ENCODE measurements at places on chromosomes 16 and 17.

DNA sequence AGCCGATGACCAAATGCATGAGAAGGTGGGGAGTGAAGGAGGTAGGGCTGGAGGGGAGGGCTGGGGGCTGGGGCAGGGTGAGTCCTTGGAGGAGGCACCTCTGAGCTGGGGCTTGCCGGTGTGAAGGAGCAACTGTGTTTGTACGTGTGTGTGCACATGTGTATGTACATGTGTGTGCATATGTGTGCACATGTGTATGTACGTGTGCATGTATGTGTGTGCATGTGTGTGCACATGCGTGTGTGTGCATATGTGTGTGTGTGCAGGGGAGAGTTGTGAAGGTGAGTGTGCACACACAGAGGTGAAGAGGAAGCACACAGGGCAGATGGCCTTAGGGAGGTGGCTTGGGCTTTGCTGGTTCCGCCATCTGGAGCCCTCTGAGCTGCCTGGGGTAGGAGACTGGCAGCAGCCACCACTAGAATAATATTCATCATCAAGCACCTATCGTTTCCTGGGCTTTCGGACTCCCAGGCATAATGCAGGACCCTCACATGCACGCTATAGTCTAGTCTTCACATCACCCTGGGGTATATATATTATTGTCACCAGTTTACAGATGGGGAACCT is 120.9 kb upstream of the CDC42EP4 start:
- no peak for DNase-seq

- no peak for DNase-seq
Measured at GRCh38 chr17:81152288-81152828, 12.9 kb upstream of the PVALEF start.

DNA sequence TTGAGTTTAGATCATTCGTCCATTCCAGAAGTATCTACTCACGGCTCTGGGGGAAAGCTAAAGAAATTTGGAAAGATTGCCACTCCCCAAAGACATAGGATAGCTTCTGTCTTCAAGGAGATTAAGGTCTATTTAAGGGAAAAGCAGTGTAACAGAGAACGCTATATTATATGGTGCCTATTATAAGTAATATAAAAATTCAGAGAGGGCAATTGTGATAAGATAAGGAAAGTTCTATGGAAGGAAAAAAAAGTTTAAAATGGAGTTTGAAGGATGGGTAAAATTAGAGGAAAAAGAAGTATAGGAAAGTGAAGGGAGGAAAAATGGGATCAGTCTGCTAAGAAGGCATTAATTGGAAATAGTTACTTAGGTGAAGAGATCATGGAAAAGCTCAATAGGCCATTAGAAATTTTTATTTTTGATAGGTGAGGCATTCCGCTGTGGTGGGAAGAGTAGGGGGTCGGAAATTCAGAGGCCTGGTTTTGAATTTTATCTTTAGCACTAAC is 690 bp upstream of the CDC27 start:
- no peak for DNase-seq

DNA sequence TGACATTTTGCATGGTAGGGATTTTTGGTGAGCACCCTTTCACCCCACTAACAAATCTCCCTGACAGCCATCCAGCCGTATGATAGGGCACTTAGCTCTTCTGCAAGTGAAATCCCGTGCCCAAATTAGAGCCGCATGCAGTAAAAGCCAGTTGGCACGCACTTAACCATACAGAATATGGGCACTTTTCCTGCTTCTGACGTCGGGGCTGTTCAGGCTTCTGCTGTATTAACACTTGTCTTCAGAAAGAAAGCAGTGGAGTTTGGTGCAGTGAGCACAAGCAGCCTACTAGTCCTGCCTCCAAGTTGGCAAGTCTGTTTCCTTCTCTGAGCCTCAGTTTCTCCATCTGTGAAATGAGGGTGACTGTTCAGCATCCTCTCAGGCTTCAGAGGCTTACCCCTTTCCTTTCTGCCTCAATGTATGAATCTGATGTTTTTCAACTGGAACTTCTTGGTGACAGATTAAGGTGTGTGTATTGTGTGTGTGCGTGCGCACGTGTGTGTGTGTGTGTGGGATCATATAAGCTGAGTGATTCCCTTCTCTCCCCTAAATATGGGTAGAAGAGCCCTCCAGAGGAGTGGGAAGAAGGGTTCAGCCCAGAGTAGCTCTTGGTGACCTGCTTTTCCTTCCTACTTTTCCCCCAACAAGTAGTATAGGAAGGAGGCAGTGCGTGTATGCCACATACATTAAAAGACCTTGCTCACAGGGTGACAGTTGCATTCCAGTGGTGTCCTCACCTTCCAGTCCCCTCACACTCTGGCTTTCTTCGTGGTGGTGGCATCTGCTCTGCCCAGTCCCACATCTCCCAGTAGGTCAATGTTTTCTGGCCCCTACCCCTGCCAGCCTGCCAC is 19.0 kb downstream of the IGF2BP1 start:
- DNase-seq, result peak; percentile 30

- no peak for DNase-seq
Measured at GRCh38 chr16:49936791-49937190, 80.9 kb upstream of the ZNF423 start.

DNA sequence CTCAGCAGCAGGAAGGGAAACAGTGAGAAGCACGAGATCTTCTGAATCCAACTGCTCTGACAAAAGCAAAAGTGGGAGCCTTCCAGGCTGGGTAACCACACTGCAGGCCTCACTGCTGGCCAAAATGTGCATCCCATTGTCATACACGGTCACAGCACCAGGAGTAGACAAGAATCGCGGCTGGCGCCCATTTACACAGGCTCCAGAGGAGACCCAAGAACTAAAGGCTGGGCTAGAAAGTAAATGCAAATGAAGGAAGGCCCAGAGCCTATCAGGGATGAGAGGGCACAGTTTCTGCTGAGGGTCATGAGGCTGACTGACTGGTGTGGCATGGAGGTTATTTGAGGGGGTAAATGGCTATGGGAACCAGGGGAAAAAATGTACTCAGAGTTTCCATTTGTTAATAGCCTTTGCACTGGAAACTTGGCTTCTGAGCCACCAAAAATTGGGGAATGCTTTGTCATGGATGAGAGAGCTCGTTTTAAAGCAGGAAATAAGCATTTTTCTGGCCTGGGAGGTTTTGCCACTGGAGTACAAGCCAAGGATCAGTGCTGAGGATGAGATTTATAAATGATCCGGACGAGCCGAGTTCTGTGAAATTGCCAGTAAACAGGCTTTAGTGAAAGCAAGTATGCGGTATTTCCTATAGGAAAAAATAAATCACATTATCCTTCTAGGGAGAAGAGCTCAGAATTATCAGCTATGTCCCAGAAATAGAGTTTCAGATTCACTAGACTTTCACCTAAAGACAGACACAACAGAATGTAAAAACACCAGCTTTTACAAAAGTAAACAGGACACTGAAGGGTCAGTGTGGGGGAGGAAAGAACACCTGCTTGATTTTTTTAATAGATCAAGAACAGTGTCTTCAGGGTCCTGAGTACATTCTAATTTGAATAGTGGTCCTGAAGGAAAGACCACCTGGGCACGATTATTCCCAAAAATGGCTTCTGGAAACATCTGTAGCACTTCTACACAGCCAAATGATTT is 66.9 kb upstream of the GSG1L start:
- no peak for DNase-seq

- DNase-seq, result no peak
Measured at GRCh38 chr17:66450008-66450851, 147.8 kb downstream of the PRKCA start.

DNA sequence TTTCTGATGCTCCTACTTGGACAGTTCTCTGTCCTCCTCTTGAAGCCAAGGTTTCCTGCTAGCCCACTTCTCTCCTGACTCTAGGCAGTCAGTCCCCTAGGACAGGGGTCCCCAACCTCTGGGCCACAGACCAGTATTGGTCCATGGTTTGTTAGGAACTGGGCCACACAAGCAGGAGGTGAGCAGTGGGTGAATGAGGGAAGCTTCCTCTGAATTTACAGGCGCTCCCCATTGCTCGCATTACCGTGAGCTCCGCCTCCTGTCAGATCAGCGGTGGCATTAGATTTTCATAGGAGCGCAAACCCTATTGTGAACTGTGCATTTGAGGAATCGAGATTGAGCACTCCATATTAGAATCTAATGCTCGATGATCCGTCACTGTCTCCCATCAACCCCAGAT is 55.7 kb downstream of the GNA13 start:
- no peak for DNase-seq

DNA sequence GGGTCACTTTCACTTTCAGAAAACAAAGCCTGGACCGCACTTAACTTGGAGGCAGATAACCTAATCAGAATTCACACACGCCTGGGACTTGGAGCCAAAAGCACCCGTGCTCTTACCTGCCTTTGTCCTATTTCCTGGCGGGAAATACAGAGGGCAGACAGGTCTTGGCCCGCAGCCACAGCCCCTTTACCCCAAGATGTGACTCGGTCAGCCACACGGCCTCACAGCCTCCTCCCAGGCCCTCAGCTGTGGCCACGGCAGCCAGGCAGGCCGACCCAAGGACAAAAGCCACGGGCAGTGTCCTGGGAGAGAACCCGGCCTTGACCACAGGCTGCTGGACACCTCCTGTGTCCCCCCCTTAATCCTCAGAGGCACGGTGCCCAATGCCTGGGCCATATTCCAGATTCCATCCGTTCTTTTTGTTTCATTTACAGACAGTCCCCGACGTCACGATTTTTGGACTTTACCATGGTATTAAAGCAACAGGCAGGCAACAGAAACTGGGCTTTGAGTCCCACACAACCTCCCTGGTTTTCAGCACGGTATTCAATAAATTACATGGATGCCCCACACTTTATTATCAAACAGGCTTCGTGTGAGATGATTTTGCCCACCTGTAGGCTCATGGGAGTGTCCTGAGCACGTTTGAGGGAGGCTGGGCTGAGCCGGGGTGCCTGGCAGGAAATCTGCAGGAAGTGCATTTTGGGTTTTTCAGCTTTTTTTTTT is 30.1 kb upstream of the GAA start:
- no peak for DNase-seq

GRCh38 chr17:76265624-76266243 is 586 bp downstream of the UBALD2 start:
- peak; percentile 82 for DNase-seq

- no peak for DNase-seq
Measured at GRCh38 chr17:82779541-82779940, 27.7 kb downstream of the TBCD start.

DNA sequence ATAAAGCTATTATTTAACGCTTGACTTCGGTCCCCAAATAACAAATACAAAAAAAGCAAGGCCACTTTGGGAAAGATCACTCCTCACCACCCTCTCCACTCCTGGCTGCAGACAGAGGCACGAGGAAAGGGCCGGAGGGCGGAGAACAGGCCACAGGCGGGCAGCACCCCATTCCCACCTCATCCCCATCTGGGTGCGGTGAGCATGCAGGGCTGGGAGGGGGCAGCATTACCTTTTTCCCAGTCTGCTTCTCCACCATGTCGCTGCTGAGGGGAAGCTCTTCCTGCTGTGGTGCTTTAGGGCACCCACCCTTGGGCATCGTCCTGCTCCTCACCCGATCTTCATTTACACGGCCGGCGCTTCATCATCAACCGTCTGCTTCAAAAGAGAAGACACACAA is 99.2 kb downstream of the ZNF778 start:
- DNase-seq, result no peak

- DNase-seq, result peak; percentile 91
Measured at GRCh38 chr17:68035131-68035522, 408 bp upstream of the KPNA2 start.

GRCh38 chr16:24344784-24345183 is 88.6 kb downstream of the CACNG3 start:
- no peak for DNase-seq

GRCh38 chr16:13542284-13542683 is 377.7 kb upstream of the ERCC4 start:
- no peak for DNase-seq

DNA sequence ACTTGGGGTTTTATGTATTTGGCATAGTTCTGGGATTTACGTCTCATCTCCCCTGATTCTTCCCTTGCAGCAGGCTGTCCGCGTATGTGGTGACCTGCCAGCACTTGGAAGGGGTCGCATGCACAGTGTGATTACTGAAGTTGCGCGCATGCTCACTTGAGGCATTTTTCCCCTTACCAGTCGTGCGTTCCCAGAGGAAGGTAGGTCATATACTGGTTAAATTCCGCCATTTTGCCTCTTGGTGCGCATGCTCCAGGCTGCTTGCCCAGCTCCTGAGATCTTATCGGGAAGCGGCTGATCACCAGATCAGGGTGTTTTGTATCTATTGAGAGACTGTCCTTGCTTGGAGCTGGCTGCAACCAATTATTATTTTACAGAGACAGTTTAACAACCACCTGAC is 56.5 kb upstream of the TEX2 start:
- no peak for DNase-seq

GRCh38 chr17:42153919-42154742 is 658 bp downstream of the RAB5C start:
- no peak for DNase-seq

DNA sequence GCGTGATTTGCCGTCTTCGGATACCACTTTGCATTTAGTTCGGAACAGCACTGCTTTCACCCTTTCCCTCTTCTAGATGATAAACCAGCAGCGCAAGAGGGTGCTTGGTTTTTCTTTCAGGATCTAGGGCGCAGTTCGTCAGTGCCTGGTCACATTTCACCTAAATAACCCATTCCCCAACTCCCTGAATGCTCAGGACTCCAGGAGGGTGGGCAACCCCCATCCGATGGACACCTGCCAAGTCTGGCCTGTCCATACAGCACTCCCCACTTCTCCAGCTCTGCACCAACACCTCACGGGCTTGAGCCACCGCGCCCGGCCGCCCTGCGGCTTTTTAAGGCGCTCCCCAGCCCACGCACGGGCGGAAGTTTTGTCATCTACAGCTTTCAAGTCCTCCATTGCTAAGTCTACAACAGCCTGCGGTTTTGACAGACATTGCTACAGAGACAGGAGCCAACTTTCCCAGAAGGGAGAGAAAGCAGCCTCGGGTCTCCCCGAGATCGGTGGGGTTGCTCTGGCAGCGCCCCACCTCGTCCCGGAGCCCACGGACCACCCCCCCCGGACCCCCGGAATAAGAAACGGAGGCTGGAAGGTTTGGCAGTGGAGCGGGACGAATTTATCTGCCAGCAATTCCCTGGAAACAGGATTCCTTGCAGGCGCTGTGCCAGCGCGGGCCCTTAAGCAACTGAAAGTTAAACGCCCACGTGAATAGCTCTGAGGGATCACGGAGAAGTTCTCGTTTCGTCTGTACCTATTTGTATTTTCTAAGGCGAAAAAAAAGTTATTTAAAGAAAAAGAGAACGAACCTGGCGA is 38.6 kb upstream of the SLFN13 start:
- peak; percentile 91 for DNase-seq

- DNase-seq, result no peak
Measured at GRCh38 chr16:75267631-75268264, 16.3 kb upstream of the BCAR1 start.

DNA sequence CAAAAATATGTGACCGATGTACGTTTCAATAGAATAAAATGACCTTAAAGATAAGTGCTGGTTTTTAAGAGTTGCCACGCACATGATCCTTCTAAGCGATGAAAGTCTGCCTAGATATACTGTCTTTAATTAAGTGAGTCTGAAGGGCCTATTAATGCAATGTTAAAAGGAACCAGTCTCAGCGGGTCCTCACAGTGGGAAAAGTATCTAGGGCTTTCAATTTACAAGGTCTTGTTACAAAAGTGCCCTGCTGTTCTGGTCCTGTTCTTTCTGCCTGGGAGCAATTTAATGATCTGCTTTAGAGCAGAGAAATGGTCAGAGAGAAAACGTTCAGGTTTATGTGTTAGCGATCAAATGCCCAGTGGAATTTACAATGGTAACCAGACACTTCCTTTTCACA is 864.0 kb downstream of the KCNJ2 start:
- no peak for DNase-seq
